ENCODE measurements at places on chromosomes 6 and 20.
A peak's percentile ranks its signal among the peaks of the same experiment; 100 is the strongest.

- DNase-seq: no peak
Measured at GRCh38 chr6:163200694-163201093, 213.8 kb upstream of the QKI start.

DNA sequence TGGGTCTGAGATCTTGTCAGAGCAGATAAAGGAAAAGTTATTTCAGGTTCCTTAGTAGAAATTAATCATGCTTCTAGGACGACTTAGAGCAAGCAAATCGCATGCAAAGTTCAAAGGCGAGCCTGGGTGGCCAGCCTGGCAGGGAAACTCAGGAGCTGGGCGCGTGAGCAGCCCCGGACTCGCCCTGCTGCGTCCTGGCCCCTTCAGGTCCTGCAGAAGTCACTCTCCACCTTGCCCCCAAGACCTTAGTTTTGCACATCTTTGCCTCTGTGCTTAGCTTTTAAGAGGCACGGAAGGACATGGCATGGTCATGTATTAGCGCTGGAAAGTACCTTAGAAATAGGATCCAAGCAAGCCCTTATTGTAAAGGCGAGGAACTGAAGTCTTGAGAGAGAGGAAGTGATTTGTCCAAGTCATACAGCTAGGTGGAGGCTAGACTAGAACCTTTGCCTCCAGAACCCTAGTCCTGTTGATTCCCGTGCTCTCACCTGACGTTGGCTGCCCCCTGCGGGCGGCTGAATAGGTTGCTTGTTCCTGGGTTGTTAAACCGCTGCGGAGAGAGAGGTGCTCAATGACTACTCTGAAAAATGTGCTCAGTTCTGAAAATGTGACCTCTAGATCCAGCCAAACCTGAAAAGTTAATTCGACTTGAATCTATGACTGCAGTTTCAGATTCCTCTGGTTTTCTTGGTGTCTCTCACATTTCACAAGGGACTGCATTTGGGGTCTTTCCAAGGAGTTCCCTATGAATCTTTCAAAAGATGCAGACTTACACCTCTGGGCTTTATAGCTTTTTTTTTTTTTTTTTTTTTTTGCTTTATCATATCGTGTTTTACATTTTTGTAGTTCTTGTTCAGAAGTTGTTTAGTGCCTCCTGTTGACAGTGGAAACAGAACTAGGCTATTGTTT is 2.7 kb downstream of the MYB start:
- DNase-seq: peak; percentile 84

DNA sequence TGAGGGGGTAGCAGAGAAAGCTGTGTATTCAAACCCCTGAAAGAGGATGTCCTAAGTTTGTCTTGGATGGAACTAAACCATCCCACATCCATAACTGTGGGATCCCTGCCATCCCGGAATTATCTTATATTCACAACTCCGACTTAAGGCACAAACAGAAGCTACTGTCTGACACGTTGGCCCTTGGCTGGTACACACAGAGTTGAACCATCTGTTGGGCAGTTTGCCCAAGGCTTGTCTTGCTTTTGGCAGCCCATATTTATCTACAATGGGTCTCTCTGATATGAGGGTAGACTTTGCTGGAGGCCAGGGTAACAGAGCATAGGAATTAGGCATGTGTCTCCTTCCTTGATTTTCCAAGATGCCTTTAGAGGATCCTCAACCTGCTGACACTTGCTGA is 116.6 kb upstream of the PROKR2 start:
- DNase-seq: no peak

- DNase-seq: no peak
Measured at GRCh38 chr20:35849706-35850105, 77.9 kb downstream of the PHF20 start.

DNA sequence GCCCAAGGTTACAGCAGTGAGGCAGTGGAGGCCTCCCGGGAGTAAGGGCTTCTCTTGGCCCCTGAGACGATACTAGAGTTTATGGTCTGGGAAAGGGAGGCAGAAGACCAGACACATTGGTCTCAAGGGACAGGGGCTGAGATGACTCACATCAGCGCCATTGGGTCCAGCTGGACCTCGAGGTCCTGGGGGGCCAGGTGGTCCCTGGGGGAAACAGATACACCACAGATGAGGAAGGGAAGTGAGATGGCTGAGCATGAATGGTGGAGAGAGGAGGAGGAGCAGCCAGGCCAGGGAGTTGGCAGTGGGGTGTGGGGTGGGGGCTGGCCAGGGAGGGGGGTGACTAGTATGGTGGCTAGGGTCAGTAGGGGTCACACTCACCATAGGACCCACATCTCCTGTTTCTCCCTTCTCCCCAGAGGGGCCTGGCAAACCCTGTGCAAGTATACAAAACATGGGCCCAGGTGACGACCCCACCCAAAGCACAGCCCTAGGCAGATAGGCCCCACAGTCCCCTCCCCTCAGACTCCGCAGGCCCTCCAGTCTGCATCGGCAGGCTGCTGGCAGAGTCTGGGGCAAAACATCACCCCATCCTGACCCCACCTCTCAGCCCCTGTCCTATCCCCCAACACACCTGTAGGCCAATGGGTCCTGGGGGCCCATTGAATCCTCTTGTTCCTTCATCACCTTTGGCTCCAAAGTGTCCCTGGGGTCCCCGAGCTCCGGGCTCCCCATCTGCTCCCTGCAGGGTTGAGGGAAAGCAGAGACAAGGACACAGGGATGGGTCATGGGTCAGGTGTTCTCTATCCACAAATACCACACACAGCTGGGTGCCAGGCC is 21.9 kb downstream of the COL11A2 start:
- no peak for DNase-seq

DNA sequence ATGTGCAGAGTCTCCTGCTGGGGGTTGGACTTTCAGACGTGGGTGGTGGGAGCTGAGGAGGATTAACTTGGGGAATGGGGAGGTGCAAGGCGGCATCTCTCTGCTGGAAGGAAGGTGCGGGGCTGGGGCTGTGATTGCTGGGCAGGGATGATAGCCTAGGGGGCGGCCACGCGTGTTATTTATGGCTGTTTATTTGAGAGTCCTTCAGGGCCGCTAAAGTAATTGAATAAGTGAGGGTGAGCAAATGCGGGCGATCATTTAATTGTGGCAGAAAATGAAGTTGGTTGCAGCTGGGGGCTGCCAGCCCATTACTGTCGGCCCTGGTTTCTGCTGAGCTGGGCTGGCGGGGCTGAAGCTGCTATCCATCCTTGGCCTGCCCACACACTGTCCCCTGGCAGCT is 7.5 kb upstream of the IP6K3 start:
- no peak for DNase-seq

- DNase-seq: no peak
Measured at GRCh38 chr6:155374681-155375080, 60.4 kb upstream of the TFB1M start.

DNA sequence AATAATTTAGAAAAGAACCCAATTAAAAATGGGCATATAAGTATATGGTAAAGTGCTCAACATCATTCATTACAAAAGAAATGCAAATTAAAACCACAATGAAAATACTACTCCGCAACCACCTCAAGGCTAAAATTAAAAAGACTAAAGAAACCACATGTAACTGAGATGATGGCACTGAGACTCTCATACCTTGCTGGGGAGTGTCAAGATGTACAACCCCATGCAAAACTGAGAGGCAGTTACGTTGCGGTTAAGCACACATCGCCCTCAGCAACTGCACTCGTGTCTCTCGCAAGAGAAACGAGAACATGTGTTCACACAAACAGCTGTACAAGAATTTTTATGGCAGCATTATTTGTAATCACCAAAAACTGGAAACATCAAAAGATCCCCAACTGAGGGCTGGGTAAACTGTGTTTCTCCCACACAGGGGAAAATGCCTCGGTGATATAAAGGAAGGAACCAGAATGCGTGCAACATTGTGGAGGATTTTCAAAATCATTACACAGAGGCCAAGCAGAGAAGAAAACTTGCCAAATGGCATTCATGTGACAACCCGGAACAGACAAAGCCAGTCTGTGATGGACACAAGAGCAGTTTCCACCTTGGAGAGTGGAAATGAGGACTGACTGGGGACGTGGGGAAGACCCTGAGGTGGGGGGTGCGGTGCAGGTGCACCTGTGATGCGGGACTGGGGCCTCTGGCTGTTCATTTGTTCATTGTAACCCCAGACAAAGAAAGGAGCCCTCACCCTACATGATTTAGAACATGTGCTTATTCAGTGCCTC is 144.9 kb downstream of the WDR27 start:
- no peak for DNase-seq

DNA sequence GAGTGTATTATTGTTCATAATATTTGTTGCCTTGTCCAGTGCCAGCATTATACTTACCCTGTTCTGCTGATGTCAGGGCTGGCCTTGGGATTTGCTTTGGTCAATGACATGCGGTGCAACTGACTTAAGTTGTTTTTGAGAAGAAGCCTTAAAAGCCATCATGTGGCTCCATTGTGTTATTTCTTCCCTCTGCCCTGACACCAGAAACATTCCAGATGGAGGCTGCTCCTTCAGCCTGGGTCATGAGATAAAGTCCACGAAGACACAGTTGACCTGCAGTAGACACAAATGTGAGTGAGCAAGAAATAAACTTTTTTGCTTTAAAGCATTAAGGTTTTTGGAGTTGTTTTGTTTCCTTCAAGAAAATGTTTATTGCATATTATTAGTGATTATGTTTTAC is 7.5 kb upstream of the HINT3 start:
- DNase-seq: no peak

- peak; percentile 72 for DNase-seq
Measured at GRCh38 chr6:45586216-45587171, 208.8 kb upstream of the SUPT3H start.

- DNase-seq: no peak
Measured at GRCh38 chr6:12536416-12536815, 180.2 kb upstream of the PHACTR1 start.

- DNase-seq: no peak
Measured at GRCh38 chr20:31572042-31572700, 32.9 kb upstream of the ID1 start.

GRCh38 chr6:11346516-11346915 is 114.0 kb upstream of the NEDD9 start:
- no peak for DNase-seq

DNA sequence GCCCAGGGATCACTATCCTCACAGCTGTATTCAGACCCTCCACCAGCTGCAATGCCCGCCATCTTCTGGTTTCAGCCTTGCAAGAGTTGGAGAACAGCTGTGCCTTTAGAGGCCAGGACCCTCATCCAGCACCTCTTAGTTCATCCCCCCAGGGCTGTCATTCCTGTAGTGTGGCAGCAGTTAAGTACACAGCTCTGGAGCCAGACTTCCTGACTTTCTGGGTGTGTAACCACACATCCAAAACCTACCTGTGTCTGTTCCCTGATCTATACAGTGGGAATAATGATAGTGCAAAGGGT is 452 bp upstream of the TREM2 start:
- no peak for DNase-seq

DNA sequence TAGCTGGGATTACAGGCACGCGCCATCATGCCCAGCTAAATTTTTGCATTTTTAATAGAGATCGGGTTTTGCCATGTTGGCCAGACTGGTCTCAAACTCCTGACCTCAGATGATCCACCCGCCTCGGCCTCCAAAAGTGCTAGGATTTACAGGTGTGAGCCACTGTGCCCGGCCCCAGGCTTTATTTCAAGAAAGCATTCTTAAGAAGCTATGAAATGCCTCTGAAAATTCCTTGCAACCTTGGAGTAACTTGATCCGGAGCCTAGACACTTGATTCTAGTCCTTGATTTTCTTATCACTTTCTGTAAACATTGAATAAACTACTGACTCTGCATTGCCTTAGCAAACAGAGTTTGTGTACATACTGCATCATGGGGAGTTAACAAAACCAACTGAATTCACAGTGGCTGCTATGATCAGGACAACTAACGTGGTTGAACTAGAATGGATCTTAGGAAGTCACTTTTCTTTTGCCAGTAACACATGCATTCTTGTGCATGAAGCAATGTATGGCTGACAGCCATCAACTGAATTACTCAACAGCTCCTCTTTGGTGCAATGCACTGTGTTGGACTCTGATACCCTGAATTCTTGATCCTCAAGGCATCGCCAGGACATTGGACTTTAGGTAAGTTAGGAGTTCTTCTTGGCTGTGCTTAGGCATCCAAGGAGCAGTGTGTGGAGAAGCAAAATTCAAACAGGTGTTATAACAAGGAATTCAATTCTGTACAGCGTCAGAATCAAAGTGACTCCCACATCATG is 102.8 kb upstream of the TMEM170B start:
- no peak for DNase-seq

Data from activated CD8-positive, alpha-beta memory T cell treated with anti-CD3 and anti-CD28 coated beads, Interleukin-2, amount 50 U/mL, for 48 hours (primary cell).